Natural killer cell treated with Interleukin-12 subunit alpha and Interleukin-12 subunit beta and Interleukin-15 and Interleukin-18, amount 100 ng/mL, for 72 hours (primary cell): ENCODE measurements at places on chromosomes 7 and 10.

DNA sequence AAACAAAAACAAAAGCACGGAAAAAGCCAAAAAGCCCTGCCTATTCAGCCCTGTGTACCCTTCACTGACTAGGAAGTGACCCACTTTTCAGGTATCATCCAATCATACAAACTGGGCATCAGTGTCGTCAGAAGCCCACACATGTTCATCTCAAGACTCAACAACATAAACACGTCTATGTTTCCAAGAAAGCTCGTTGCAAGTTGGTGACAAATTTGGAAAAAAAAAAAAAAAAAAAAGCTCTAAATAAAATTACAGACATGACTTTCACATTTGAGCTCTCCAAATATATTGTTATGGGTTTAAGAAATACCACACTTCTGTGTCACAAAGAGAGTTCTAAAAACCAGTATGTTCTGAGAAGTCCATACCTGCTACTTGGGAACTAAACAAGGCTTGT lies 204.7 kb upstream of the KLF14 start:
- no peak for DNase-seq

DNA sequence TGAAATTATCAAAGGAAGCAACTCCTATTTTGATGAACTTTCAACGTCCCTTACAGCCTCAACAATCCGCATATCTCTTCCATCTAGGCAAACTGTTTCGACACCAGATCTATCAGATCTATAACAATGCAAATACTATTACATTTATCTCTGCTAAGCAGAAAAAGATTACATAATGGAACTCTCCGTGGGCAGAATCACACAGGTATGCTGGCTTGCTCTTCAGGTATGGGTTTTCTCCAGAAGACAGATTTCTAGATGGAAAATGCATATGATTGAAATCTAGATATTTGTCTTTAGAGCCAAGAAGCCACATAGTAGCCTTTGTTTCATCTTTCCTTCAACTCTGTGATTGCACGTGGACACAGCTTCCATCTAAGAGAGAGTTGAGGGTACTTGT lies 38.6 kb downstream of the ADAM12 start:
- DNase-seq, result no peak

DNA sequence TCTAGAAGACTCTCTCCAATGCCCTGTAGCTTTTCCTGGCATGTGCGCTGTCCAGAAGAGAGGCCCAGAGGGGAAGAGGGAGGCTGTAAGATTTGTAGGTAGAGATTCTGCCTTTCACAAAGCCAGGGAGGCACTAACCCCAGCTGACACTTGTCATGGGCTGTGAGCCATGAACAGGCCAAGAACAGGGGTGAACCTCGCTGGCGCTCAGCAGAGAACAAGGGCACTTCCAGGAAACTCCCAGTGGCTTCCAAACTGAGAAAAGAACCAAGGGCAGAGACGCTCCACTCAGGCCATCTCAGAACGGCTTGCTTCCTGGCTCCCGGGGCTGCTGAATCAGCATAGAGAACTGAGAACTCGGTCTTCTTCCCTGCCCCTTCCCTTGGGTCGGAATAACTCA lies 257.8 kb upstream of the ZNF32 start:
- no peak for DNase-seq

GRCh38 chr7:67918158-67918557 lies 921.5 kb downstream of the TYW1 start:
- no peak for DNase-seq

DNA sequence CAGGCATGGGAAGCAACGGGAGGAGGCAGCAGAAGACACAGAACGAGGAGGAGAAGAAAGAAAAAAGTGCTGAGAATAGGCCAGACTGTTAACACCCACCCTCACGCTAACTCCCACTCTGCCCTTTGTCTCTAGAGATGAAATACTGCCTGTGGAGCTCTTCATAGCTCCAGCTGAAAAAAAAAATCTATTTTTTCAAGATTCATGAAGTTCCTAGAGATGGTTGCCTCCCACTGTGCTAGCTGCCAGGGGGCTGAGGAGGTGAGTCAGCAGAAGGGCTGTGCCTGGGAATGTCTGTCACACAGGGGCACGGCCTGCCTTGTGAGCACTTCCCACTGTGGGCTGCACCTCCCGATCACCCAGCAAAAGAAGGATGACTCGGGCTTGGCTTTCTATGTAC lies 144.5 kb downstream of the RNF216 start:
- DNase-seq, result no peak

DNA sequence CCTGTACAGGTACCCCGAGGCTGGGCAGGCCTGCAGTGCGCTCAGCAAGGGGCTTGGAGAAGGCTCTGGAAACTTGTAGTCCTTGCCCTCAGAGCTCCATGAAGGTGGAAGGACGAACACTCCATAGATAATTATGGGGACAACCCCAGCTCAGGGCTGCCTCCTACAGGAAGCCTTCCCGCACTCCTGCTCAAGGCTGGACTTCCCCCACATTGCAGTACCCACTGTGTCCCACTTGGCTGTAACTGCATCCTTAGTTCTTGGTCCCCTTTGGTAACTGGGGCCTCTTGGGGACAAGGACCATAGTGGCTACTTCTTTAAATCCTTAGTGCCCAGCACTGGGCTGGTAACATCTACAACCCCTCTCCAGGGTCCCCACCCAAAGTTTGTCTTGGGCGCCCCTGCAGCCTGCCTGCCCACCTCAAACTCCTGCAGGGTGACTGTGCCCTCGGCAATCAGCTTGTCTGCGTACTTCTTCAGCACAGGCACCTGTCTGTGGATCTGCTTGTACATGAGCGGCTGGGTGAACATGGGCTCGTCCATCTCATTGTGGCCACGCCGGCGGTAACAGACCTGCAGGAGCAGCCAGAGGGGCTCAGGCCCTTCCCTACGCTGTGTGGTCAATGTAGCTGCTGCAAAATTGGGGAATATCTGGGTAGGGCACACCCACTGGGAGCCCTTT lies 17.1 kb downstream of the OGDHL start:
- no peak for DNase-seq

- no peak for DNase-seq
Measured at GRCh38 chr7:121745856-121746255, 127.1 kb upstream of the PTPRZ1 start.

DNA sequence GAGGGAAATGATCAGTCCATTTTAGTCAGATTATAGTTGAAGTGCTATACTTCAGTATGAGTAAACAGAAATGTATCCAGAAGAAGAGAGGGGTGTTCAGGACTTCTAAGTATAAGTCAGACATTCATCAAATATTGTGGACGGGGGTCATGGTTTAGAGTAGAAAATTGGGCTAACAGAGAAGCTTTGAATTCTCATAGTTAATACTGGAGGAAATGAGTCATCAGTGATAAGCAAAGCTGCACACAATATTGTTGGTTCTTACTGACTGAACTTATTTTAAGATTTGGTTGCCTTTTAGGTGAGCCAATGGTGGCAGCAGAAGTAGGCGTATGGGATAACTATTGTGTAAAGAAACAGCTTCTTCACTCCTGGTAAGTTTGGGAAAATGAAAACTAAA lies 1.7 kb upstream of the SUMF2 start:
- DNase-seq, result no peak

DNA sequence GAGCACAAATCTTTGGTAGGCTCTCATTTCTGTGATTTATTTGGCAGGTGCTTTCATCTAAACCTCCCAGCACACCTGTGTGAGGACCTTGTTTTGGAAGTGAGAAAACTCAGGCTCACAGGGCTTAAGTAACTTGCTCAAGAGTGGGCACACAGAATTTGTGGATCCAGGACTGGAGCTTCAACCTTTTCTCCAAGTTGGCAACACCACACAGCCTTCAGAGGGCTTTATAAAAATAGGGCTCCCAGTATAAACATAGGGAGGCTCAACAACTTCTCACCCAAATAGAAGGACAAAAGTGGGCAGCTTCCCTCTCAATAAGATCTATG lies 182.2 kb upstream of the NEBL start:
- DNase-seq, result no peak

- DNase-seq, result no peak
Measured at GRCh38 chr10:663831-664251, 25.6 kb downstream of the DIP2C start.

DNA sequence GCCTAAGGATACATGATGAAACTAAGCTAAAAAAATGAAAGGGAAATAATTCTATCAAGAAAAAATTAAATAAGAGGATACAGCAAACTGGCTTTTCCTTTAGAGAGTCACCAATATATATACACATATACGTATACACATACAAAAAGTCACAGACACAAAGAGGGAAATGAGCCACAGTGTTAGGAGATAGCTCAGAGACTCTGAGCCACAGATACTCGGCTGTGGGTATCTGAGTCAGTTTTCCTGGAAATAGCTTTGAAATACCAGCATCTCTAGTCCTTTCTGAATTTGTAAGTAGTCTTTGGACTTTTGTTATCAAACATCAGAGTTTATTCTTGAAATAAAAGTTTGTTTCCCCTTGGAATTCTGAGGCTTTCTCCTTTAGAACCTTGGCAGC lies 111.8 kb downstream of the TBXAS1 start:
- DNase-seq, result no peak

DNA sequence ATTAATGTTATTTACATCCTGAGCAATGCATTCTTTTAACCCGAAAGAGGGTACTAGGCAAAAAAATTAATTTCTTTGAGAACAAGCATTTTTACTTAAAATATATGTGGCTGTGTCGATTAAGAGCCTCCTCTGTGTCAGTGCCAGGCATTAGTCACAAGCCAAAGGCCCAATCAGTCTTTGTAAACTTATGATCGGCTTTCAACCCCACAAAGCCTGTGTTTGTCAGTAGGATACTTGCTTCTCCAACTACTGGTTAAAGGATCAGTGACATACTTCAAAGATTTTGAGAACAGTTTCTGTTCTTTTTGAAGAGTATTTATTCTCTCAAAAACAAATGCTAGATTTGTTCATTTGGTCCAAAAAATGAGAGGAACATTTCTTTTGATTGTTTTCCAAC lies 159.3 kb downstream of the NRCAM start:
- DNase-seq, result no peak

DNA sequence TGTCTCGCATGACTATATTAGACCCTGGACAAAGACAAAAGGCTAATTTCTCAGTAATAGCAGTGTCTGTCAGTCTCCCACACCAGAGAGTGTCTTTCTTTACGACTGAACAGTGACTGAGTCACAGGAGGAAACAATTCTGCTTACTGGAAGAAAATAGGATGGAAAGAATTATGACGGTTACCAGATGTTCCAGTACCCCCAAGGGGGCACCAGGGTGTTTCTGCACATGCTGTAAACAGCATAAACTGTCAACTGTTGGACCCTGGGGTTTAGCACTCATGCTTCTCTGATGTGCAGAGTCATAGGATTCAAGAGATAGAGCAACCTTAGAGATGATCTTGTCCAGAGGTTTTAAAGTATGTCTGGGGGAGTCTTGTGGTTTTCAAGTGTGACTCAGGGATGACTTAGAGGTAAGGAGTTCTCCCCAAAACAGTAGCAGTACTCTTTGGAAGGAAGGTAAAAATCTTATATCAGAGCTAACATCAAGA lies 291.7 kb downstream of the THSD7A start:
- no peak for DNase-seq
